ENCODE measurements at places on chromosomes 5 and 9.

DNA sequence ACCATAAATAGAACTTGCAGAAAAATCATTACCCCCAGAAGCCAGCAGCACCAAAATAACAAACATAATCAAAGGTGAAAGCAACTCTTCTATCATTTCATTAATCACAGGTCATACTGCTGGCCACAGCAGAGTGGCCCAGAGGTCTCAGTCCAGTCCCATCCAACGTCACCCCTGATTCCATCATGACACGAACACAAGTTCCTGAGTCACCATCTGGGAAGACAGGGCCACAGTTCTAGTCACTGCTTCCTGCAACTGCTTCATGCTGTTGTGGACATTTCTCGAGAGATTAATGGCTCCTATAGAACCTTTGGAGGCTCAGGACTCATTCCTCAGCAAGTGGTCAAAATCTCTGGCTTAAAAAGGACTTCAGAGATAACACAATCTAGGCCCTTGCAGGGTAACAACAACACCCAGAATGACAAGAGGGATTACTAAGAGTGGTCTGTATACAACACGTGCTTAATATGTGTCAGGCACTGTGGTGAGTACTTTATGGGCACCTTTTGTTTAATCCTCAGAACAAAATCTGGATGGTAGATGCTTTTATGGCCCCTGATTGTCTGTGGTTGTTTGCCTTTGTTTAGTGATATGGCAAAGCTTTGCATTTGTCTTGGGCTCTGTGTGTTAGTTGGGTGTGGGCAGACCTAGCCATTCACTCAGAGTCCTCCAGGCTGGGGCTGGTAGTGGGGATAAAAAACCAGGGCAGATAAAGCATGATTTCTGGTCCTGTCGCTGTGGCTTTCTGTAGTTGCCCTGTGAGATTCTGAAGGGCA lies 184.3 kb downstream of the DAB2IP start:
- no peak overlapping the region for H3K27ac ChIP-seq
- H3K4me3 ChIP-seq, result no peak overlapping the region
- peaks cover 4% of the 10 kb centered on the region for H3K36me3 ChIP-seq
- H3K27me3 ChIP-seq, result no peaks in the 10 kb centered on the region
- DNase-seq, result no peak

- no peak for DNase-seq
- H3K36me3 ChIP-seq, result no peaks in the 10 kb centered on the region
- H3K4me1 ChIP-seq, result no peaks in the 10 kb centered on the region
- H3K27me3 ChIP-seq, result no peaks in the 10 kb centered on the region
- no peak overlapping the region for H3K27ac ChIP-seq
- no peak overlapping the region for H3K4me3 ChIP-seq
These were observed 108.6 kb upstream of the ATP10B start for GRCh38 chr5:160960592-160960991.

DNA sequence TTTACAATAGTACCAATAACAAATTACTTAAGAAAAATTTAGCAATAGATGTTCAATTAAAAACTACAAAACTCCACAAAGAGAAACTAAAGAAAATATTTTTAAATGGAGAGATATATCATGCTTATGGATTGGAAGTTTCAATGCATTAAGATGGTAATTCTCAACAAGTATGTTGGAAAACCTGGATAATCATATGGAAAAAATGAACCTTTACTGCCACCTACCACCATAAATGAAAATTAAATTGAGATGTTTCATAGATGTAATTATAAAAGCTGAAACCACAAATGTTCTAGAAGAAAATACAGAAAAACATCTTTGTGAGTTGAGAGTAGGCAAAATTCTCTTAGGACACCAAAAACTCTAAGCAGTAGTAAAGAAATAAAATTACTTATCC lies 121.7 kb downstream of the ANKRD18B start:
- no peaks in the 10 kb centered on the region for H3K36me3 ChIP-seq
- H3K4me1 ChIP-seq, result no peaks in the 10 kb centered on the region
- H3K4me3 ChIP-seq, result no peak overlapping the region
- DNase-seq, result no peak
- peaks cover 2% of the 10 kb centered on the region for H3K27me3 ChIP-seq
- H3K27ac ChIP-seq, result no peak overlapping the region

DNA sequence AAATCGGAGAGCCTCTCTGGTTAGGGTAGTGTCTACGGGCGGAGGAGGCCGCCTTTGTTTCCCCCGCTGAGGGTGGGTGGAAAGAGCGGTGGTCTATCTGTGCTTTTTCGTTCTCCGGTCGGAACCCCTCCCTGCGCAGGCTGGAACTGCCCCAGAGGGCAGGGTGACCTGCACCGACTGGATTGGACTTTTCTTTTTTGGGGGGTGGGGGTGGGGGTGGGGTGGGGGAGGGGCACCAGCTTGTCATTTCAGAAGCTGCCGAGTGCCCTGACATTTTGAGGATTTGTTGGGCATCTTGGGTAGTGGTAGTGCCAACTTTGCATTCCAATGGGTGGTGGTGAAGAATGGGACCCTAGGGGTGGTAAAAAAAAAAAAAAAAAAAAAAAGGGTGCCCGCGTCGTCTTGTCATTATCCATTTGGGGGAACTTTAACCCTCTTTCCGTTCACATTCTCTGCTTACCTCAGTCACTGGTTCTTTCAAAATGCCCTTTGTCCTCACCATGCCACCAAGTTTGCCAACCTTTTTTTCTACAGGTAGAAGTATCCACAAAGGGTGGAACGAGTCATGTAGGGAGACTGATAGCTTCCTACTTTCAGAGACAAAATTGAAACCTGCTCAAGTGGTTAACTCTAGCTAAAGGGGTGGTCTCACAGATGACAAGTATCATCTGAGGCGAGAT lies 1.3 kb downstream of the UBE2R2 start:
- no peaks in the 10 kb centered on the region for H3K36me3 ChIP-seq
- peaks cover 10% of the 10 kb centered on the region for H3K27me3 ChIP-seq
- peak overlapping the region; percentile 96 for H3K4me3 ChIP-seq
- peak overlapping the region; percentile 93 for H3K27ac ChIP-seq

- DNase-seq, result no peak
- no peaks in the 10 kb centered on the region for H3K27me3 ChIP-seq
- no peak overlapping the region for H3K27ac ChIP-seq
- no peaks in the 10 kb centered on the region for H3K36me3 ChIP-seq
- no peaks in the 10 kb centered on the region for H3K4me1 ChIP-seq
These were observed 190.3 kb downstream of the TLE1 start for GRCh38 chr9:81499021-81499454.

DNA sequence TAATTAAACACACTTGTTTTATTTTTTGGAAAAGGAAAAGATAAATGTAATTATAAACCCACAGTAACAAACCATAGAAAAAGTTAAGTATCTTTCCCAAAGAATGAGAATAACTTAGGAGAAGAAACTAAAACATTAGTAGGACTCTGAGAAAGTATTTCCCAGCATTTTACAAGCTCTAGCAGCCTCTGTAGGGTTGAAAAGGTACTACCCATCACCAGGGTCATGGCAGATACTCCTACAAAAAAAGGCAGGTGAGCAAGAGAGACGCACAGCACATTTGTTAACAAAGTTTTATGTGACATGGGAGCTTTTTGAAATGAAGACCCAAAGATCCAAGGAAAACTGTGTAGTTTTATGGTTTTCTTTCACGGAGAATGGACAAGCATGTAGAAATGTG lies 77.7 kb upstream of the FAM169A start:
- no peak for DNase-seq
- H3K4me3 ChIP-seq, result no peak overlapping the region
- H3K4me1 ChIP-seq, result peaks cover 16% of the 10 kb centered on the region
- H3K27ac ChIP-seq, result no peak overlapping the region

- peaks cover 4% of the 10 kb centered on the region for H3K4me1 ChIP-seq
- H3K27ac ChIP-seq, result no peak overlapping the region
- no peaks in the 10 kb centered on the region for H3K36me3 ChIP-seq
- DNase-seq, result no peak
- H3K27me3 ChIP-seq, result peaks cover 2% of the 10 kb centered on the region
These were observed 253.2 kb downstream of the CEMIP2 start for GRCh38 chr9:71515107-71515506.

GRCh38 chr9:2679011-2679410 lies 38.3 kb upstream of the KCNV2 start:
- H3K27ac ChIP-seq, result no peak overlapping the region
- no peak for DNase-seq
- no peak overlapping the region for H3K4me3 ChIP-seq
- no peaks in the 10 kb centered on the region for H3K27me3 ChIP-seq

- H3K4me3 ChIP-seq, result no peak overlapping the region
- H3K27me3 ChIP-seq, result no peaks in the 10 kb centered on the region
- peaks cover 2% of the 10 kb centered on the region for H3K4me1 ChIP-seq
- no peaks in the 10 kb centered on the region for H3K36me3 ChIP-seq
- no peak for DNase-seq
- H3K27ac ChIP-seq, result no peak overlapping the region
These were observed 302.4 kb upstream of the FAM174A start for GRCh38 chr5:100232736-100233135.

- peak; percentile 91 for DNase-seq
- peaks cover 30% of the 10 kb centered on the region for H3K4me1 ChIP-seq
- H3K36me3 ChIP-seq, result no peaks in the 10 kb centered on the region
- H3K4me3 ChIP-seq, result no peak overlapping the region
- H3K27me3 ChIP-seq, result peaks cover 2% of the 10 kb centered on the region
These were observed 215.6 kb downstream of the ROR2 start for GRCh38 chr9:91734371-91734981.

DNA sequence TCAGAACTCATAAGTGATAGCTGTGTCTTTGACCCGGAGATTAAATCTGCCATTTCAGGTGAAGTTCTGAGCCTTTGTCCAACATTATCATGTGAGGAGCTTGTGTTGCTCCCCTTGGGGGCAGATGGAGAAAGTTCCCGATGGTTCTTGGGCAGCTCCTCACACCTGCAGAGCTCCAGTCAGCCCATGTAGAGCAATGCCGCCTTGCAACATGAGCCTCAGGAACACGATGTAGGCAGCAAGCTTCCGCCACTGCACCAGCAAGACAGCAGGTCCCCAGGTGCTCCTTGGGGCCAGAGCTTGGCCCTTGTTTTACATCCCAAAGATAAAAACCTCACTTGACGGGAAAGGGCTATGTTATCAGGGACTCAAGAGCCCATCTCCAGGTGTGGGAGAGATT lies 292.7 kb downstream of the IRX1 start:
- no peaks in the 10 kb centered on the region for H3K27me3 ChIP-seq
- no peak overlapping the region for H3K4me3 ChIP-seq
- H3K4me1 ChIP-seq, result peaks cover 2% of the 10 kb centered on the region
- DNase-seq, result no peak

DNA sequence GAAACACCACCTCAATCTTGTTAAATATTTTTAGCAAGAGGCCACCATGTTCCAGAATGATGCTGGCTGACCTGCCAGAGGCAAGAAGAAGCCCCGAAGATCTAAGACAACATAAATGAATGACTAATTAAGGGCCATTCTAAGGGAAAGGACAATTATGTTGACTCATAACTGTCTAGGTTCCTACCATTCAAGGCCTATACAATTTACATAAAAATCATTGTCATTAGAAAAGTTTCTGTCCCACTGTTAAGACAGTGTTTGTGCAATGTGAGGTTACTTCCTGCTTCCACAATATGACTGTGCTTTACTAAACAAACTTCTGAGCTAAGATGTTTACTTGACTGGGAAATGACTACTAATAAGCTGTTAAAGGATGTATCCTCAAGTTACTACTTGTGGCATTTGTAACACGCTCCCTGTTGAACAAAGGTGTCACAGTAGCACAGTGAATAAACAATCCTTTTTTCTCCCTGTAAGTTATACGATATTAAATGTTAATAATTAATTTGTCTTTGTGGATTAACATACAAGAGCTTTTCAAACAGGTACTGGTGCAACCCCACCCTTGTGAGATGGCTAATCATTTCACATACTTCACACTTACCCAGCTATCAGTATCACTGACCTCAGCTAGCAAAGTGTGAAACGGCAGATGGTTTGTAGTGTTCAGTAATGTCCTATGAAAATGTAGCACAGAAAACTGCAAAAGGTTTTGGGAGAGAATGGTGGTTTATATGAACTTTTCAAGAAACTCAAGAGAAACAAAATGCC lies 195.8 kb downstream of the EFNA5 start:
- no peaks in the 10 kb centered on the region for H3K36me3 ChIP-seq
- peaks cover 31% of the 10 kb centered on the region for H3K4me1 ChIP-seq
- peaks cover 2% of the 10 kb centered on the region for H3K27me3 ChIP-seq
- no peak overlapping the region for H3K27ac ChIP-seq
- no peak for DNase-seq
- no peak overlapping the region for H3K4me3 ChIP-seq

- H3K36me3 ChIP-seq, result no peaks in the 10 kb centered on the region
- H3K4me3 ChIP-seq, result no peak overlapping the region
- no peaks in the 10 kb centered on the region for H3K27me3 ChIP-seq
- DNase-seq, result no peak
- no peak overlapping the region for H3K27ac ChIP-seq
These were observed 18.8 kb upstream of the PRLR start for GRCh38 chr5:35248843-35249780.

GRCh38 chr9:806285-807156 lies 35.0 kb upstream of the DMRT1 start:
- peaks cover 5% of the 10 kb centered on the region for H3K27me3 ChIP-seq
- no peaks in the 10 kb centered on the region for H3K4me1 ChIP-seq
- no peak overlapping the region for H3K4me3 ChIP-seq
- H3K27ac ChIP-seq, result no peak overlapping the region

- no peaks in the 10 kb centered on the region for H3K4me1 ChIP-seq
- no peak overlapping the region for H3K4me3 ChIP-seq
- H3K27ac ChIP-seq, result no peak overlapping the region
- no peaks in the 10 kb centered on the region for H3K27me3 ChIP-seq
These were observed 497.8 kb upstream of the SEMA6A start for GRCh38 chr5:117072439-117072838.

GRCh38 chr5:32233696-32234447 lies 59.8 kb upstream of the GOLPH3 start:
- H3K4me3 ChIP-seq, result no peak overlapping the region
- H3K27me3 ChIP-seq, result peaks cover 2% of the 10 kb centered on the region
- DNase-seq, result no peak
- H3K4me1 ChIP-seq, result no peaks in the 10 kb centered on the region
- H3K27ac ChIP-seq, result no peak overlapping the region
- H3K36me3 ChIP-seq, result no peaks in the 10 kb centered on the region
